Stimulated activated CD8-positive, alpha-beta memory T cell treated with anti-CD3 and anti-CD28 coated beads, Interleukin-4, amount 100 ng/mL, for 4 hours (primary cell): ENCODE measurements at places on chromosomes 3 and 15.

DNA sequence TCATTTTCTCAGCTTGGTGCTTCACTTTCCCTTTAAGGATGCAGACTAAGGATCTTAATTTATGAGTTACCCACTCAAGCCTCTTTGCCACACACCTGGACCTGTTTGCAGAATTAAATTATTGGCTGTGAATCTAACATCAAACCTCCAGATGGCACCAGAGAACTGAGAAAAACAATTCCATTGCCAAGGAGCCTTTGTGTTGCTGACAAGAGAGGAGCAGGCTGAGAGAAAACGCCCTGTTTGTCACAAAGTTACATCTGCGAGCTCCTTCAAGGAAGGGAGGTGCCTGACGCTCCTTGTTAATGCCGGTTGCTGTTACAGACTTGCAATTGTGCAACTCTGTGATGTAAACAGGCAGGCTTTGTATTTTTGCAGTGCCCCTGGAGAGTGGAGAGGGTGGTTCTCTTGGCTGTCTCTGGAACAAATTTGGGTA, 36.3 kb upstream of the TMC3 start:
- DNase-seq: no peak

- DNase-seq: no peak
These were observed 245.0 kb upstream of the ADAMTS9 start for GRCh38 chr3:64932666-64933342.

GRCh38 chr15:40053079-40053830, 14.3 kb upstream of the SRP14 start:
- DNase-seq: no peak

DNA sequence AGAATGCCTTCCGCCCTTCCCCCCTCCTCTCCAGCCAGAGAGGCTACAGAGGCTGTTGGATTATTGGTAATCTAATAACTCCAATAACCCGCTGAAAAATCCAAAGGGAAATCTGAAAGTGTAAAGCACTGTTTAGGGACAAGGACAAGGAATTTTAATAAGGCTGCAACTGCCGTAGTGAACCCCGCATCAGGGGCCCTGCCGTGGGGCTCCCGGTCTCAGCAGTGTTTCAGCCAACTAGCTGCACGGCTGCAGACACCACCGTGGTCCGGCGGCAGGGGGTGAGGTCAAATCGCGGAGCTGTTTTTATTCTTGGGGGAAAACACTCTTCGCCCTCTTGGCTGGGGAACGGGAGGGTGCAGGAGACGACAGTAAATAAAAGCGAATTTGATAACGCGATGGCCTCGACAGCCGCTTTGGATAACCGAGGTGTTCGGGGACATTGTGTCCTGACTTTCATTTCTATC, 6.1 kb downstream of the BCL6 start:
- DNase-seq: no peak

- no peak for DNase-seq
These were observed 318.5 kb upstream of the ARPP21 start for GRCh38 chr3:35320646-35321407.

DNA sequence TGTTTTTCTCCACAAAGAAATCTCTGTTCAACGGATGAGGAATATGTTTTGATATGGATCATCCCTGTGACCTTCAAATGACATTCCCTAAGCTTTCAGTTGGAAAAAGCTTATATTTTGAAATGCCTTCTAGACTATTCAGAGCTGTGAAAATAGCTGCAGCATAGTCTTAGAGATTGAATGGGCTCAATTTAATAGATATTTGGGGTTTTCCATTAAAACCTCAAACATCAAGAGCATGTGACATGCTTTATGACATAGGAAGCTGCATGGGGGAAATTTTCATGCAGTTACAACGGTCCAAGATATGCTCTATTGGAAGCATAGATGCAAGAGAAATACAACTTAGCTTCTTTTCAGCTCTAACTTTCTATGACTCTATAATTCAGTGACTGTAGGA, 102.8 kb downstream of the LSAMP start:
- DNase-seq: no peak

DNA sequence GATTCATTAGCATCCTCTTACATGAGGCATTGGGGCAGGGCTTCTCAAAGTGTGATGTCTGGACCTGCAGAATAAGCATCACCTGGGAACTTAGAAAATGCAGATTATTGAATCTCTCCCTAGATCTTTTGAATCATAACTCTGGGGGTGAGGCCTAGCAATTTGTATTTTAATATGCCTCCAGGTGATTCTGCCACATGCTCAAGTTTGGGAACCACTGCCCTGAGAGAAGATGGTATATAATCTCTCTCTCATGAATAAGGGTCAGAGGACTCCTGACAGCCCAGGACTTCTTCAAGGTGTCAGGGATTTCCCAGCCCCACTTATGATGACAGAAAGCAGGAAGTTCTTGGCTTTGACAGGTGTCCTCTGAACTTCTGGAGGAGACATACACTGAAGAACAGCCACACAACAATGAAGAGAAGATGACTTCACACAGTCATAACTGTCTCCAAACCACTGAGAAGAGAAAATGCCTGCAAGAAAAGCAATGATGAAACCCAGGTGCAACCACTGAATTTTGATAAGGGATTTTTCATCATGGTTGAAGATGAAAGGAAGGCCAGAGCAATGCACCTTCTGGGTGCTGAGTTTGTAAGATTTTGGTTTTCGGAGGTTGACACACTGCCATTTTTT, 211.9 kb upstream of the MRPL3 start:
- no peak for DNase-seq

DNA sequence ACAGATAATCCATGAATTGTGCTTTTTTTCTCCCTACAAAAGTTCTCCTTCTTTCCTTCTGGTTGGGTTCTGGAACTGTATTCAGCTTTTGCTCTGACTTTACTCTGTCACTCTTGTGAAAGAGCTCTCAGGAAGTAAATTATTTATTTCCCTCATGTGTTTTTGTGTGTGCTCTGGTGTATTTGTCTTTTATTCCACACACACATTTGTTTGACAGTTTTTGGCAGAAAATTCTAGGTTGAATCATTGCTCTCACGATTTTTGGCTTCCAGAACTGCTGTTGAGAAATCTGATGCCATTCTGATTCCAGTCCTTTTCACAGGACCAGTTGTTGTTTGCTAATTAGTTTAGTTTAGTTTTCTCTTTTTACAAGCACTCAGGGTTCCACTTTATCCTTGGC, 172.8 kb downstream of the PLCH1 start:
- DNase-seq: no peak

DNA sequence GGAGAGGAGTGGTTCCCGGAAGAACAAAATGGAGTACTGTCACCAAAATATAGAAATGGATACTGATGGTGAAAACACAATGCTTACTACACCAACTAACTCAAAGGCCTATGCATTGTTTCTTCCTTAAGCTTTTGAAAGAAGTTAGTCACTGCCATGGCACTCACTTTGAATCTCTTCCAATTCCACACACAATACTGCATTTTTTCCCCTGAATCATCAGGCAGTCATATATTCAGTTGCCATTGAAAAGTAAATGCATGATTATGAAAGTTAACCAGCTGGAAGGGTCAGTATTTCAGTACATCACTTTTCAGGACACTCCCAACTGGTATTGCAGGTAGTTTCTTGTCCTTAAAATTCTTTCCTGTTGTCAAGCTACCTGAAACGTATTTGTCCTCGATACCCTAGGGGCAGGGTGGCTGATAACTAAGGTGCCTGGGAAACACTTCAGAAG, 9.0 kb upstream of the LRRFIP2 start:
- DNase-seq: no peak

- DNase-seq: no peak
These were observed 29.3 kb upstream of the COL6A5 start for GRCh38 chr3:130316169-130316568.
